ENCODE measurements at places on chromosomes 12 and 14. TPM values are rescaled to one million over a fixed set of nuclear protein-coding genes. Genes with fewer than 3 reads are reported as not detected.

Gene IL23A
- not detected for total RNA-seq

Gene VRK1
- total RNA-seq: 28.1 TPM

Gene MUCL1
- not detected for total RNA-seq

Gene C14orf132
- 8.2 TPM for total RNA-seq

Gene SPTB
- total RNA-seq: under 0.01 TPM

Gene FAM186B
- 0.53 TPM for total RNA-seq

Gene BDKRB2
- total RNA-seq: 0.75 TPM

Gene NANOG
- not detected for total RNA-seq

Gene CLEC4A
- total RNA-seq: 0.31 TPM

Gene IL26
- not detected for total RNA-seq

Gene NOVA1
- 1.8 TPM for total RNA-seq

Gene CNTN1
- 0.66 TPM for total RNA-seq

Gene CYP46A1
- total RNA-seq: 0.19 TPM

Gene ZNF385A
- total RNA-seq: 0.92 TPM

Gene DDIT3
- 51.7 TPM for total RNA-seq

Gene GNG2
- 11.8 TPM for total RNA-seq

Gene DENND5B
- total RNA-seq: 11.5 TPM

Gene HAL
- total RNA-seq: 0.19 TPM

Gene NFE2
- not detected for total RNA-seq

Gene SRGAP1
- 12.3 TPM for total RNA-seq

Gene OR11H6
- not detected for total RNA-seq

Gene DCN
- 129 TPM for total RNA-seq

Gene KRT71
- total RNA-seq: not detected

Gene SCN8A
- total RNA-seq: 0.26 TPM

Gene CD69
- not detected for total RNA-seq

Gene GALNT9
- total RNA-seq: 0.26 TPM

Gene SLC7A8
- 75.6 TPM for total RNA-seq

Gene C14orf93
- total RNA-seq: 7.5 TPM

Gene SAMD15
- total RNA-seq: 2.8 TPM

Gene COX8C
- not detected for total RNA-seq

Gene SETD1B
- total RNA-seq: 2.4 TPM

Gene LRTM2
- total RNA-seq: not detected

Gene PLD4
- 0.13 TPM for total RNA-seq

Gene TMEM30B
- 2.4 TPM for total RNA-seq

Gene DUSP6
- 58.1 TPM for total RNA-seq

Measured in aortic smooth muscle cell (primary cell).